ENCODE measurements at places on chromosomes 7 and 10.

DNA sequence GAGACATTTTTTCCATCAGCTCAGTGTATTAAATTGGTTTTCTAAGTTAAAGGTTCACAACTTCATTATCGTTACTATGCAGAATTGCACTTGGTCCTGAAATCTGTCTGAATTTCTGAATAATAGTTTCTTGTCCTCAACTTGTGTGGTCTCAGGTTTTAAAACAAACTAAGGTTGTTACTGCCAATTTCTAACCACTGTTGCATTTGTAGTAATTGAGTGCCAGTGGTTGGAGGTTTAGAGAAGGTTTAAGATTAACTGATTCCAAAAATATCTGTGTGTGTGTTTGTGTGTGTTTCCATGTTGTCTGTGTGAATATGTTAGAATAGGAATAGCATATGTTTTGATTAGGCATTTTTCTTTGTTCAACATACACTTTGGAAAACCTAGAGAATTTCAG lies 395.9 kb downstream of the AUTS2 start:
- DNase-seq: no peak

GRCh38 chr7:7579638-7580037 lies 13.0 kb downstream of the MIOS start:
- no peak for DNase-seq

DNA sequence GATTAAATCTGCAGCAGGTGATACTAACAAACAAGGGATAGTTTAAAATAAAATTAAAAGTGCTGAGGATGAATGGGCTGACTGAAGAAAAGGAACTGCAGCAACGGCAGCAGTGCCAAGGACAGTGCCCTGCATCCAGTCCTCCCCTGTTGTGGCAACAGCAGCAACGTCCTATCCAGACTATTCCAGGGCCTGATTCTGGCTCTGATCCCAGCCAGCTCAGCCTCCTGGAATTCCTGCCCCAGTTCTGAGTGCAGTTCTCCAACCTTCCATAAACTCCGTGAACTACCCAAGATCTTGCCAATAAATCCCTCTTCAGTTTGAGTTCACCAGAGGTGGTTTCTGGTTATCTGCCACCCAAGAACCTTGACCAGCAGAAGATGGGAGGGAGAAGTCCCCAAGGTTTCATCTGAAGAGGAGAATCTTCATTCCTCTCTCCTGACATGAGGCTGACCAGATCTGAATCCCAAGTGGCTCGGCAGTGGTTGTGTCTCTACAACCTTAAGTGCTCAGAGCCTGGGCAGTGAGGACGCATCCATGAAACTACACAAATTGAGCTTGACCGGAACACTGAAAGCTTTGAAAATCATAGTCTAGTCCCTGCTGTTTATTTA lies 115.8 kb downstream of the SORBS1 start:
- DNase-seq: peak; percentile 40

DNA sequence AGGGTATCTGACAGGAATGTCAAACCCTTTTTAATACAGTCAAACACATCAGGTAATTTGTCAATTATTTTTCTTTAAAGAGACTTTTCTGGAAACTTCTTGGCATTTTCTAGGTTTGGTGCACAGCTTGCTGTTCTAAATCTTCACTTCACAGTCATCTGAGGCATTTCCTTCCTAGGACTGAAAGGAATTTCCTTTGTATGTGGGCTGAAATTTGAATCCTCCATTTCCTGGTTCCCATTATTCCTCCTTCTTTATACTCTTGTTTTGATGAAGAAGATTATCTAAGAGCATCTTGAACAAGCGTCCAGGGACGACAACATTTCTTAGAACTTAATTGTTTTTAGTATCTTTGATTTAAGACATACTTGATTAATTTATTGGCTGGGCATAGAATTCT lies 24.9 kb downstream of the CALD1 start:
- DNase-seq: no peak

GRCh38 chr7:138726288-138726687 lies 25.1 kb upstream of the SVOPL start:
- DNase-seq: no peak

Measured in fibroblast of skin of left quadriceps (primary cell).